HEK293T (cell line): ENCODE measurements at places on chromosomes 7 and 10.

- DNase-seq, result no peak
Measured at GRCh38 chr7:54687462-54688212, 71.4 kb downstream of the SEC61G start.

GRCh38 chr10:123703195-123703790 is 37.1 kb downstream of the GPR26 start:
- DNase-seq, result no peak

GRCh38 chr7:157544980-157545680 is 208.3 kb downstream of the DNAJB6 start:
- no peak for DNase-seq

- DNase-seq, result no peak
Measured at GRCh38 chr7:97680622-97681021, 51.3 kb upstream of the TAC1 start.

- peak; percentile 37 for DNase-seq
Measured at GRCh38 chr7:92246360-92247101, 757 bp downstream of the ANKIB1 start.
